ENCODE measurements at places on chromosomes 5 and 9. TPM values are rescaled to one million over a fixed set of nuclear protein-coding genes. Genes with fewer than 3 reads are reported as not detected.

DNA sequence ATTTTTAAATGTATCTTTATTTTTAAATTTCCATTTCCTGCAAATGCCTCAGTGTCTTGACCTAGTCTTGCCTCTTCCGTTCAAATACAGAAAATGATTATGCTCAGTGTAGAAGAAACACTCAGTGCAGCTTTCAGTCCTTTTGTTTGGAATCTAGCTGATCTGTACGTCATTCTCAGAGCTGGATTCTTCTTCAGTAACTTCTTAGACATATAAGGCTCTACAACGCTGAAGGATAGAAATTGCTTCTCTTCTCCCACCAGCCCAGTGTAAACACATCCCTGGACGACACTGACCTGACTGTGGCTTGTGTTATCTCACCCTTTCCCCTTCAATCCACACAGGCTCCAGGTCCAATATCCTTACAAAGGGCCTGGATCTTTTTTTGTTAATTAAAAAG, 3.2 kb upstream of the ALDH1B1 start:
- H3K4me1 ChIP-seq = peaks cover 13% of the 10 kb centered on the region
- peaks cover 3% of the 10 kb centered on the region for H3K27me3 ChIP-seq
- H3K27ac ChIP-seq = no peak overlapping the region
- no peaks in the 10 kb centered on the region for H3K36me3 ChIP-seq

GRCh38 chr5:109373932-109374331, 35.8 kb downstream of the PJA2 start:
- H3K4me1 ChIP-seq = no peaks in the 10 kb centered on the region
- no peak overlapping the region for H3K27ac ChIP-seq
- H3K27me3 ChIP-seq = no peaks in the 10 kb centered on the region
- H3K4me3 ChIP-seq = no peak overlapping the region

The CCDC152 gene
- 1.2 TPM for total RNA-seq

- no peaks in the 10 kb centered on the region for H3K36me3 ChIP-seq
- no peak for DNase-seq
- peaks cover 9% of the 10 kb centered on the region for H3K4me1 ChIP-seq
- H3K27ac ChIP-seq = no peak overlapping the region
- peaks cover 20% of the 10 kb centered on the region for H3K27me3 ChIP-seq
These were observed 157.0 kb upstream of the RASEF start for GRCh38 chr9:83219924-83220438.

The CATSPER3 gene
- total RNA-seq = not detected

The CAMK4 gene
- total RNA-seq = 225 TPM

- DNase-seq = no peak
- no peaks in the 10 kb centered on the region for H3K36me3 ChIP-seq
- no peak overlapping the region for H3K27ac ChIP-seq
These were observed 25.4 kb upstream of the SNX18 start for GRCh38 chr5:54492178-54492577.

DNA sequence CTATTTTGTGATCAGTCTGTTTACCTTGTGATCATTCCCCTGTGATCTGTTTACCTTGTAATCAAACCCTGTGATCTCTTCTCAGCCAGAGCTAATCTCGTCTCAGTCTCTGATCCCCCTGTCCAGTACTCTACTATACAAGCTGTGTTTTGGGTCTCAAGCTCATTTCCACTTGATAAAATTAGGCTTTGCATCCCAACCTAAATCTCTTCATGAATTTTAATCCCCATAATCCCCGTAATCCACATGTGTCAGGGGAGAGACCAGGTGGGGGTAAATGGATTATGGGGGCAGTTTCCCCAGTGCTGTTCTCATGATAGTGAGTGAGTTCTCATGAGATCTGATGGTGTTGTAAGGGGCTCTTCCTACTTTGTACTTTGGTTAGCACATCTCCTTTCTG, 157.2 kb downstream of the PRR16 start:
- no peak overlapping the region for H3K27ac ChIP-seq
- H3K36me3 ChIP-seq = no peaks in the 10 kb centered on the region
- H3K4me3 ChIP-seq = no peak overlapping the region
- DNase-seq = no peak

GRCh38 chr5:44740660-44741059, 68.1 kb upstream of the MRPS30 start:
- no peaks in the 10 kb centered on the region for H3K36me3 ChIP-seq
- H3K4me3 ChIP-seq = no peak overlapping the region
- no peak for DNase-seq
- no peak overlapping the region for H3K27ac ChIP-seq

- no peak overlapping the region for H3K4me3 ChIP-seq
- no peaks in the 10 kb centered on the region for H3K36me3 ChIP-seq
- no peaks in the 10 kb centered on the region for H3K4me1 ChIP-seq
- DNase-seq = no peak
- H3K27ac ChIP-seq = no peak overlapping the region
These were observed 759.7 kb upstream of the ZNF608 start for GRCh38 chr5:125506124-125506523.

DNA sequence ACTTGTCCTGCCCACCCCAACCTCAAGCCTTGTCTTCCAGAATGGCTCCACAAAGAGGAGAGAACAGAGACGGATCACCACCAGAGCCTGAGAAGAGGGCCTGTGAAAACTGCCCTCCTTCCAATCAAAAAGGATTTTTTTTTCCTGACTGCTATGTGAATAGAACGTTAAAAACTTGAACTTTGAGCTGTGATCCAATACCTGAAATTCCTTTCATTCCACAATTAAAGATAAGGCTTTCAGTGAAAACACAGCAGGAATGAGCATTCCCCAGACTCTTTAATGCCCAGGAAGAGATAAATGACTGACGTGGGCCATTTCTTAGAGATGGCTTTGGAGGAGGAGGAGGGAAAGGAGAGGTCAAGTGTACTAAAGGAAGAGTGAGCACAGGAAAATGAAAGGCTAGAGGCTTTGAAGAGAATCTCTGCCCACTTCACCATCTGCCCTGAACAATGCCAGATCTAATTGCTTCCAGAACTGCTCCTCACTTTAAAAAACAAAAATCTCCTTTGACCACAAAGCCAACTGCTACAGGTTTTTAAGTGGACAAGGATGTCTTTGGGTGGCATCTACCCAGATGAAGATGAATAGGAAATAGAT, 177.9 kb upstream of the MAP3K1 start:
- H3K27ac ChIP-seq = no peak overlapping the region
- peaks cover 6% of the 10 kb centered on the region for H3K4me1 ChIP-seq
- no peak for DNase-seq
- no peaks in the 10 kb centered on the region for H3K36me3 ChIP-seq
- no peaks in the 10 kb centered on the region for H3K27me3 ChIP-seq
- no peak overlapping the region for H3K4me3 ChIP-seq

GRCh38 chr9:73348471-73348870, 196.8 kb downstream of the ANXA1 start:
- no peak overlapping the region for H3K4me3 ChIP-seq
- no peaks in the 10 kb centered on the region for H3K4me1 ChIP-seq
- no peaks in the 10 kb centered on the region for H3K36me3 ChIP-seq
- H3K27ac ChIP-seq = no peak overlapping the region
- no peaks in the 10 kb centered on the region for H3K27me3 ChIP-seq

The SLC6A18 gene
- not detected for total RNA-seq

- H3K4me3 ChIP-seq = peak overlapping the region; percentile 81
- peaks cover 45% of the 10 kb centered on the region for H3K36me3 ChIP-seq
- H3K4me1 ChIP-seq = peaks cover 32% of the 10 kb centered on the region
- H3K27ac ChIP-seq = peak overlapping the region; percentile 66
- H3K27me3 ChIP-seq = no peaks in the 10 kb centered on the region
These were observed 435 bp downstream of the ZNF189 start for GRCh38 chr9:101398930-101399642.

DNA sequence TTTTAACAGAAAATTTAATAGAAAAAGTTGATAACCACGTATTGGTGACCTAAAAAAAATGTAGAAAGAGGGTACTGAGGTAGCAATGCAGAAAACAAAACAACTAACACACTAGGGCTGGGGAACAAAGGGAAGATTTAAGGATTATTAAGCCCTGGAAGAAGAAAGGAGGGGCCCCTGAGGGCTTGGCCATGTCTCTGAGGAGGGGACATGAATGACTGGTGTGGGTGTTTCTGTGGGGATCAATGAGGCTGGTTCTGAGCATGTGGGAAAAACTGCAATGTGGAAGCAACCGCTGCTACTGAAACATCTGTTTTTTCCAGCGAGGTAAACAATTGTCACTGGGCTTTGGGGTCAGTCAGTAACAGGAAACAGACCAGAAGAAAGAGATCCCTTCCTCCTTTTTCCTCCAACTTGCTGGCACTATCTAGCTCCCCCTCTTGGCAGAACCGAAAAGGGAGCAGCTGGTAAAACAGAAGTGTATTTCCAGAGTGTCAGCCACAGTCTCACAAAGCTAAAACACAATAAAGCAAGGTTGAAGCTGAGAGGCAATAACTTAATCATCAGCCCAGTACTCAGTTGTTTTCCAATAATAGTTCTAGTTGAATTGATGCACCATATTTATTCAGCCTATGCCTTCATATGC, 48.3 kb downstream of the ATPSCKMT start:
- no peaks in the 10 kb centered on the region for H3K27me3 ChIP-seq
- H3K4me1 ChIP-seq = no peaks in the 10 kb centered on the region
- no peak overlapping the region for H3K27ac ChIP-seq
- H3K36me3 ChIP-seq = no peaks in the 10 kb centered on the region
- no peak overlapping the region for H3K4me3 ChIP-seq

DNA sequence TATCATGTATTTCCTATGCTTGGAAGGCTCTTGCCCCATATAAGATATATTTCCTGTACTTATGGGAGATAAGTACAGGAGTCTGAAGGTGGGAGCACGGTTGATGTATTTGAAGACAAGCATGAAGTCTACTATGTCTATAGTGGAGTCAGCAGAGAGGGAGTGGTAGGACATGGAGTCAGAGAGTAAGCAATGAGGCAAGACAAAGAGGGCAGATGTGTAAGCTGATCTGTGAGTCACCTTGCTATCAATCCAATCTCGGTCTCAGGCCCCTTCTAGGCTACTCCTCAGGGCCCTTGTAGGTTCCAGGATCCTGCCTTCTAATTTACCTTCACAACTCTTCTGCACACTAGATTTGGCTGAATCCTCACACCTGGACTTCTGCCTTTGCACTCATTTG, 105.5 kb downstream of the MACIR start:
- no peak overlapping the region for H3K4me3 ChIP-seq
- no peak overlapping the region for H3K27ac ChIP-seq
- DNase-seq = no peak
- no peaks in the 10 kb centered on the region for H3K4me1 ChIP-seq
- H3K36me3 ChIP-seq = no peaks in the 10 kb centered on the region

DNA sequence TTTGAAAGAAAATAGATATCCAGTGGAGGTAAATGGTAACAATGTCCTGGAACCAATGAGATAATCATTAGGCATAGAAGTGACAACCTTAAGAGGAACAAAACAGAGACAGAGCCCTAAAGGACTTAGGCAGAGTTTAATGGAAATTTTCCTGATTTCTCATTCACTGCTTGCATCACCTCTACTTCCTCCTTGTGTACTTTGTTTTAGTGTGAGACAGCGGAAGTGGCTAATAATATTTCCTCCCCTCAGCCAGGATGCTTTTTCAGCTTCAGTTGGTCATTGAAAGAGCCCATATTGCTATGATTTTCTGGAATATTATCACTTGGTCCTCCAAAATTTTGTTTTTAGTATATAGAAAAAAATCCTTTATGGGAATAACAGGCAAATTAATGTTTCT, 153.4 kb upstream of the MPDZ start:
- no peak for DNase-seq
- H3K4me1 ChIP-seq = no peaks in the 10 kb centered on the region
- no peaks in the 10 kb centered on the region for H3K27me3 ChIP-seq
- no peak overlapping the region for H3K27ac ChIP-seq

- H3K27me3 ChIP-seq = no peaks in the 10 kb centered on the region
- no peak for DNase-seq
- H3K36me3 ChIP-seq = no peaks in the 10 kb centered on the region
- peak overlapping the region; percentile 71 for H3K4me3 ChIP-seq
- peaks cover 32% of the 10 kb centered on the region for H3K4me1 ChIP-seq
- H3K27ac ChIP-seq = peak overlapping the region; percentile 79
These were observed 13.3 kb upstream of the GLRX start for GRCh38 chr5:95835682-95836385.

DNA sequence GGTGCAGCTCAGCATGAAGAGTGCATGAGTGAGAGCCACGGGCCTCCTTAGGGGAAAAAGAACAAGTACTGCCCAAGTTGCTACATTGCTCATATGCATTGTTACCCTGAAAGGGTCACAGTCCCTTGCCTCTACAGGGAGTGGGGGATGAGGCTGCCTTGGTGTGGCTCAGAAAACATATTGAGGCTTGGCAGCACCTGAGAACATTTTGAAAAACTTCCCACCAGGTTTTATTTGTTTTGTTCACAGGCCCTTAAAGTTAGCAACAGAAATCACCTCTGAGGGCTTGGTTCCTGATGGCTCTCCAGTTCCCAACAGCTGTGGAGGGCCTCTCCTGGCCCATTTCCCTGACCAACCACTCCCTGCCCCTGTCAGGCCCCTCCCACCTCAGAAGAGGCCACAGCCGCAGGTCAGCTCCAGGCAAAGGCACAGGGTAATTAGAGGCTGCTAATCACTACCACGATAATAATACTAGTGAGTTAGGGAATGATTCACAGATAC, 90.7 kb upstream of the ADRA1B start:
- peaks cover 3% of the 10 kb centered on the region for H3K27me3 ChIP-seq
- no peak overlapping the region for H3K4me3 ChIP-seq
- no peaks in the 10 kb centered on the region for H3K4me1 ChIP-seq

DNA sequence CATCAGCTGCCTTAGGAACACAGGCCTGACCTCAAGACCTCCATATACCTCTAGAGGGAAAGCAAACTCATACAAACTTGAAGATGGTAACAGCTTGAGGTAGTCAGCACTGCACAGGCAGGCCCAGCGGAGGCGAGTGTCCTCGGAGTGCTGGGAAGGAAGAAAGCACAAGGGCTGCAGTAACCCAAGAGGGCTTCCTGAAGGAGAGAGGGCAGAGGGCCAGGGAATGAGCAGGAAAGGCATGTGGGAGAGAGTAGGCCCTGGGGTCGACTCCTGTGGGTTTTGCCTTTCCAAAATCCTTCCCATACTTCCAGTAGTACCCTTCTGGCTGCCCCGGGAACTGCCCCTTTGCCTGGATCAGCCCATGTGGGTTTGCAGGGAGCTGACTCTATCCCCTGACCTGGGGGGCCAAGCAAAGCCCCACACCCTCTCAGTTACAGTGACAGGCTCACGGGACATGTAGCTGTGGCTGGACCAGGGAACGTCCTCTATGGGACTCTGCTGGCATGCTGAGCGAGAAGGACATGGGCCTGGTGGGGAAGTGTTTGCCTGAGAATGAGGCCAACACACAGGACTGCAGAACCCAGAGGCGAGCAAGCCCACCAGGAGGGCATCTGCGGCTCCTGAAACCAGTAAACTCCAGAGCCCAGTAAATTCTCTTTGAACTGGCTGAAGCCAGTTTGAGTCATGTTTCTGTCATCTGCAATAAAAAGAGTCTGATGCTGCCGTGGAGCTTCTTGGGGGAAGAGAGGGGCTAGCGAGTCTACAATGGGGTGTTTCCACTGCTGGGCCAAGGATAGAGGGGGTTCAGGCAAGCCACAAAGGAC, 64.1 kb downstream of the COL23A1 start:
- H3K4me1 ChIP-seq = no peaks in the 10 kb centered on the region
- H3K4me3 ChIP-seq = no peak overlapping the region
- H3K36me3 ChIP-seq = no peaks in the 10 kb centered on the region
- no peaks in the 10 kb centered on the region for H3K27me3 ChIP-seq

GRCh38 chr9:6418764-6419163, 5.8 kb downstream of the UHRF2 start:
- H3K36me3 ChIP-seq = peaks cover 14% of the 10 kb centered on the region
- H3K27me3 ChIP-seq = no peaks in the 10 kb centered on the region
- H3K4me1 ChIP-seq = peaks cover 33% of the 10 kb centered on the region
- H3K27ac ChIP-seq = no peak overlapping the region

The GARIN3 gene
- total RNA-seq = not detected

- H3K4me1 ChIP-seq = no peaks in the 10 kb centered on the region
- no peak for DNase-seq
- H3K27me3 ChIP-seq = no peaks in the 10 kb centered on the region
- no peak overlapping the region for H3K27ac ChIP-seq
- H3K4me3 ChIP-seq = no peak overlapping the region
These were observed 560.2 kb upstream of the CLINT1 start for GRCh38 chr5:158419186-158419585.
